Tibial artery (tissue), 4 donors: ENCODE measurements at places on chromosomes 3 and 15.

DNA sequence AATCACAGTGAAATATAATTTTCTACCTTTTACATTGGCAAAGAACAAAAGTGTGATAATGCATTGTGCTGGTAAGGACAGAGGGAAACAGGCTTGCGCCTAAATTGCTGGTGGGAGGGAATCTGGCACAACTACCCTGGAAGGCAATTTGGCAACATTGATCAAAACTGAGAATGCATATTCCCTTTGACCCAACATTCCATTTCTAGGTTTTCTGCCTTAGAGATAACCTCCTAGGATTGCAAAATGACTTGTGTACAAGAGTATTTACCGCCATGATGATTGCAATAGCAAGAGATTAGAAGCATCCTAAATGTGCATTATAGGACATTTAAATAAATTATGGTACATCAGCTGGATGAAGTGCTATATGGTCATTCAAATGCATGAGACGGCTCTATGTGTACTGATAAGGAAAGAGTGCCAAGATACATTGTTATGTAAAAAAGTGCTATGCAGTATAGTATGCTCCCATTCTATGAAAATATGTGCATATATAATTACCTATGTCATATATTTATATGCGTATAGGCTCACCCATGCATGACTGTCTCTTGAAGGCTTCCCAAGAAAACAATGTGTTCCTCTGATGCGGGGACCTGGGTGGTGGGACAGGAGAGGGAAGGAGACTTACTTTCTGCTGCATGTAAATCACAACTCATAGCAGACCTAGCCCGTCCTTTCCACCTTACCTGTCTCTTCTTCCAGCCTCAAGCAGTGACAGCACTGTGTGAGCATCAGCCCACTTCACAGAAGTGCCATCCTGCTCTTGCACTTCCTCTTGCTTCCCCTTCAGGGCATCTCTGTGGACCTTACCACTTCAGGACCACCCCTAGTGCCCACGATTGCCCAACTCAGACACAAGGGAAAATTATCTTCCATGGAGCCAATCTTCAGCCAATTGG, 249.9 kb upstream of the TLE3 start:
- DNase-seq, result no peak

GRCh38 chr3:30795176-30795575, 99.3 kb downstream of the GADL1 start:
- DNase-seq, result no peak

DNA sequence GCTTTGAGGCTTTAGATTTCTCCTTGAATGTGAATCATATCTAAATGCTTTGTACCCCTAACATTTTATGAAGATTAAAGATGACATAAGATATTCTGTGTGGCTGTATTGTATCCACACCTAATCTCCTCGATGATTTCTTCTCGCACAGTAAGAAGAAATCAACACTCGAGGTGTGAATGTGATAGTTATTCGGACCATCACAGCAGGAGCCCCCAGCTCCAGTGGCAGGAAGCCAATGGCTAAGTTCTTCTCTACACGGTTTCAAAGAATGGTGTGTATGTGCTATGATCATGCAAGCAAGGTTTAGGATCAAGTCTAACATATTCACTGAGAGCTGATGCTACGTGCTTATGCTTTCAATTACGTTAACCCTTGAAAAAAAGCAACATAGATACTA, 271.0 kb downstream of the SUCLG2 start:
- no peak for DNase-seq

DNA sequence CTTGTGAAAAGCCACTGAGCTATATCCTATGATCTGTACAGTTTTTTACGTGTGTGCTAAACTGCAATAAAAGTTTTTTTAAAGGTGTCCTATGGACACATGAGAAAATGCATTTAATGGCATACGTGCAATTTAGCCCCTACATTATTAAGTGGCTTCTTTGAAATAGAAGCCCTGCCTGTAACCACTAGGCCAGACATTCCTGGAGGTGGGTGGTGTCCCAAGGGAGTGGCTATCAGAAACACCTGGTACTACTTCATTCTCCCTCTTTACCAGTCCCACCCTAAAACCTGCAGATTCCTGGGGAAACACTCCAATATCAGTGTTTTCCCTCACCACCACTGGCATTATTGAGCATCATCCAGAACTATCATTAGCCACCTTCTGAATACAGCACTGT, 100.0 kb downstream of the OXNAD1 start:
- no peak for DNase-seq

DNA sequence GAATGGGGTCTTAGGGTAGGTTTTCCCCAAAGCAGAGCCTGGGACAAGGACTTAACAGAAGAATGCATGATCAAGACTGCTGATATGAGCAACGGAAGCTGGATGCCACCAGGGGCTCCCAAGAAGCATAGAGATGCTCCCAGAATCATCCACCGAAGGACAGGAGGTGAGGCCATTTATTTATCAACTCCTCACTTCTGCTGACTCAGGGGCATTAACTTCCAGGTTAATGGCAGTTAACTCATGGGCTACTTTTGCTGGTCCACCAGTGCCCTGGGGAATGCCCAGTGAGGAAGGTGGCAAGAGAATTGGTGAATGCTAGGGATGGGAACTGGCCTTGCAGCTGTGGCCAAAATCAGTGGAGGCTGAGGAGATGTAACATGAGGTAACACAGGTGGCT, 27.8 kb downstream of the TAFA4 start:
- DNase-seq, result no peak

DNA sequence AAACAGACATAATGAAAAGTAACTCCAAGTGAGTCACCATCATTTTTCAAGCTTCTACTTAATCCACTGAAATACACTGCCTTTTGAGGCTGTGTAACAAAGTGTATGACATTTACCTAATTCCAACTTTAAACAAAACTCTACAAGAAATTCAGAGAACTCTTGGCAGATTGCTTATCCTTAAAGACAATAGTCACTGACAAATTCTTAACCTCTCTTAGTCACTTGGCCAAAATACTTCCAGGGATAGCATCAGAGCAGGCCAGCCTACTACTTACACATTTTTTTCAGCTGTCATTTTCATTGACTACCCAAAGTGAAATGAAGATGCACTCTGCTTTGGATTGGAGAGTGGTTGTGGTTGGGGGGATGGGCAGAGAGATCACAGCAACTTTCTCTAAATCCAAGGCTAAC, 3.6 kb downstream of the WWTR1 start:
- no peak for DNase-seq

DNA sequence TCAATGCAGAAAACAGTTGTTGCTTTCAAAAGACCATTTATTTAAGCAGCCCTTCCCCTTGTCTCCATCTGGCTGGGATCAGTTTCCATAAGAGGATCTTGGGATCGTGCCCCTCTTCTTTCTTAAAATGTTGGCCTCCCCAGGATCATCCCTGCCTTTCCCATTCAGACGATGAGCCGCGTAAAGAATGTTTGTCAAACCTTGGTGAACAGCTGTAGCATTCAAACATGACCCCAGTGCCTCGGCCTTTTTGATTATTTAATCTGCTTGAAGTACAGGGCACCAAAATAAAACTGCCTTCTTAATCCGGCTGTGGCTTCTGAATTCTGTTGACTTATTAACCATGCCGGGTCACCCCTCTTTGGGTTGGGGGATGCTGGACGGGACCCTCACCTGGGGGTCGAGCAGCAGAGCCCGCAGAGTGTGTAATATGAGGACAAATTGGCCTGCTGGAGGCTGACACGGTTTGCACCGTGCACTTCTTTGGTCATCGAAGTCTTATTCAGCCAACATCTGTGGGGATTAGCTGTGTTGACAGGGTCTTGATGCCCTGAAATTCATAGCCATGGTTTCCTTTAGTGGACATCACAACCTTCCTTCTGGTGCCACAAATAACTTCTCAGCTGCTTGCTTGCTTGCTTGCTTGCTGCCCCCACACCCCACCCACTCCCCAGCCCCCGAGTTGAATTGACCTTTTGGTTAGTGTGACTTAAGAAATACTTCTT, at the start of gene LRTM1:
Gene LRTM1, minus strand, starts transcription at position 14 of the 725 bp plus-strand sequence. CDS start 148 bp downstream, outside the sequence.
- no peak for DNase-seq

DNA sequence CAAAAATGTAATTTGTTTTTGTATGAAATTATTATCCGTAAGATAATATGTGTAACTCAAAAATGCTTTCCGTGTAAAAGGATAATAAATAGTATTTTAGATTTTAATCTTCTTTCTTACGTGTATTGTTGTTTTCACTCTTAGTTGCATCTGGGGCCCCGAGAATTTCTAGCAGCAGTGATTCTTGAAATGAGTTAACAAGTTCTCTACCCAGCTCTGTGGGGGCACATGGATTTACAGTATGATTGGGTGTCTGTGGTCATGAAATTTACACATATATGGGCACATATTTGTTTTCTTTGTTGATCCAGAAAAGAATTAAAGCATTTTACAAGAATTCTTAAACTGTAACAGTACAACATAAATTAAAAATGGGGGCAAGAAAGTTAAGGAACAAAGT, 145.9 kb upstream of the LRRFIP2 start:
- no peak for DNase-seq

GRCh38 chr3:128815318-128816064, 63.9 kb upstream of the ACAD9 start:
- no peak for DNase-seq

GRCh38 chr15:91938136-91938535, 84.6 kb downstream of the SLCO3A1 start:
- DNase-seq, result no peak

GRCh38 chr3:142118911-142119310, 30.4 kb downstream of the TFDP2 start:
- no peak for DNase-seq

GRCh38 chr3:188826574-188826973, 345.2 kb upstream of the TPRG1 start:
- DNase-seq, result no peak

DNA sequence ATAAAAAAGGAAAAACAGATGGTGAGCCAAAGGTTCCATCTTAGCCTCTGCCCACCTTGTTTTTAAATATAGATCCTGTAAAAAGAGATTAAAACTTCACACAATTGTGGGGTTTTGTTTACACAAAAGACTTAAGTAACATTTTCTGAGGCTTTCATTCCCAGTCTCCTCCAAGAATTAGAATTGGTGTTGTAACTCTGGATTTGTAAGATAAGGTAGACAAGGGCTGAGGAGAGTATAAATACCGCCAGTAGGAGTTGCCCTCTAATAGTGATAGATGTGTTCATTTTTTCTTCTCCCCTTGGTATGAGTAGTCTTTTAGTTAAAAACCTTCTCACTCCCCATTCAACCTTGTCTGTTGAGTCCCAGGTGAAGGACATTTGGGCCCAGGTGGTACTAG, 8.5 kb downstream of the MINDY2 start:
- no peak for DNase-seq

- DNase-seq, result no peak
Observed at GRCh38 chr15:53458736-53459135, 300.7 kb downstream of the WDR72 start.

DNA sequence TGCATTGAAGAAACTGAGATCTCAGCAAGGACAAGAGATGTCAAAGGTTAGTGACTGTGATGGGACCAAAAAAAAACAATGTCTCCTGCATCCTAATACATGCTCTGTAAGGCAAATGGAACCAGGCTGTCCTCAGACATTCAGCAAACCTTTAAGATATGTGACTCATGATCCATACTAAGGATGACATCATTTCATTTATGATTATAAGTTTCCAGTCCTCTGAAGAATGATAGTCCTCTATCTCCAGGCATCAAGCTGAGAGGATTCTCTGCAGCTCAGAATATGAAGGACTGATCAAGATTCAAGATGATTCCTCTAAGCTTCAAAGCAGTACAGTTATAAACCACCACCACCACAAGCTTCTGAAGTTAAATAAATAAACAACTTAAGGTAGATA, 47.6 kb downstream of the SSR3 start:
- no peak for DNase-seq

DNA sequence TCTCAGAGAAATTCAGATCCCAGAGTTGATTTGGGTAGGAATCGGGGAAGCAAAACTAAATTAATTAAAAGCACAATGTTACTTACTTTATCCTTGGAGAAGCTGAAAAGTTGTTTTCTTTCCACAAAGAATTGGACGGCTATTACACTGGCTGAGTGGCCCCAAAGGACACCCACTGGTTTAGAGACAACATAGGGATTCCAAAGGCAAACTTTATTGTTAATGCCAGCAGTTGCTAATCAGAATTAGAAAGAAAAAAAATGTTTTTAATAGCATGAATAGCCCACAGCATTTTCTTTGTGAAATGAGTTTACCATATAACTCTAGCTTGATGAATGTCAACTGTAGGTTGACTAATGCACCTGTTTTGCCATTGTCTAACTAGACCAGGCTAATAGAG, 51.7 kb downstream of the WDR49 start:
- DNase-seq, result no peak

GRCh38 chr15:64197425-64197824, 34.6 kb upstream of the PPIB start:
- no peak for DNase-seq

GRCh38 chr15:64906402-64906801, 5.3 kb upstream of the ANKDD1A start:
- no peak for DNase-seq

GRCh38 chr3:10352146-10352911, 31.4 kb upstream of the SEC13 start:
- no peak for DNase-seq

GRCh38 chr15:70610541-70610940, 152.8 kb downstream of the UACA start:
- DNase-seq, result no peak

DNA sequence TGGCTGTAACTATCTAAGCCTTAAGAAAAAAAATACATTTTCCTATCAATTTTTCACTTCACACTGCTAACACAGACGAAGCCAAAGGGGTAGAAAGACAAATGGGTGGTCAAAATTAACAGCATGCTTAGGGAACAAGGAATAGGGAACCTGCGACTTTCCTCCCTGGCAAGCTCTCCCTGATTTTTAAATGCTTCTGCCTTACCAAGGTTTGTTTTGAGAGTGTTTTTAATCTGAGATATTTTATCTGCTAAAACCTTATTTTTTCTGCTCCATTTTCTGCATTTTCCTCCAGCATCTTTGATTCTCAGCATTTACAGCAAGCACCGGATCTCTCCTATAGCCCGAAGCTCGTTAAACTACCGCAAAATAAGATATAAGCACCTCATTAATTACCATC, 214.4 kb downstream of the RORA start:
- DNase-seq, result no peak

- peak; percentile 36 for DNase-seq
Observed at GRCh38 chr3:52670621-52671521, 14.8 kb downstream of the PBRM1 start.

DNA sequence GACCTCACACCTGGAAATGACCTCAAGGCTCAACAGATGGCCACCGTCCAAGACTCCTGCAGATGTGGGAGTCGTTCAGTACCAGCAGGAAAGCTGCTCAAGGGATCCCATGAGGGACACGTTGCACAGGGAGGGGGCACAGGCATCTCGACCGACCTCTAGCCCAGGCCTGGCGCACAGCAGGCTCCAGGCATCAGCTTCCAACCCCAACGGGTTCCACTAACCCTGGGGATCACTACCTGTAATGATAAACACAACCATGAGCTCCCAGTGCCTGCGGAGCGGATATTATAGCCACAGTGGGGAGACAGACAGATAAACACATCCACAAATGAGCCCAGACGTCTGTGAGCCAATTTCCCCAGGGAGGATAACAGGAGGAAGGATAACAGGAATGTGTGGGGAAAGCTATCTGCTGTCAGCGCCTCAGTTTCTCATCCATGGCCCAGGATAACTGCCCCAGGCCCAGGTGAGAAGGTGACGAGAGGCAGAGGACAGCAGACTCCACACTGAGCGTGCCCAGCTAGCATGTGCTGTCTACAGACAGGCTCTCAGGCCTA, 19.9 kb downstream of the NUP210 start:
- no peak for DNase-seq
